ENCODE measurements at places on chromosomes 3 and 15. TPM values are rescaled to one million over a fixed set of nuclear protein-coding genes. Genes with fewer than 3 reads are reported as not detected.

The DHX30 gene
- total RNA-seq: 94.6 TPM

The CCDC50 gene
- total RNA-seq: 53.2 TPM

The LRRC15 gene
- 0.63 TPM for total RNA-seq

The CCDC54 gene
- total RNA-seq: not detected

The KCNMB2 gene
- total RNA-seq: 1.3 TPM

The RARB gene
- total RNA-seq: 72.4 TPM

The EAF1 gene
- total RNA-seq: 31.1 TPM

The NIPA2 gene
- 31.7 TPM for total RNA-seq

The TRH gene
- total RNA-seq: 1.0 TPM

The MYRIP gene
- 1.2 TPM for total RNA-seq
